Stimulated activated CD4-positive, alpha-beta T cell treated with anti-CD3 and anti-CD28 coated beads, Interleukin-12 subunit alpha, Interleukin-12 subunit beta, amount 100 ng/mL, for 24 hours (primary cell): ENCODE measurements at places on chromosomes 2 and 18.
A peak's percentile ranks its signal among the peaks of the same experiment; 100 is the strongest.

GRCh38 chr18:23684515-23685197 is 4.6 kb upstream of the LAMA3 start:
- no peak for DNase-seq

- no peak for DNase-seq
Measured at GRCh38 chr2:169143998-169144397, 74.6 kb downstream of the DHRS9 start.

GRCh38 chr2:105454801-105455485 is 56.1 kb upstream of the FHL2 start:
- DNase-seq, result no peak

GRCh38 chr2:197952540-197953202 is 148.3 kb downstream of the PLCL1 start:
- DNase-seq, result no peak

DNA sequence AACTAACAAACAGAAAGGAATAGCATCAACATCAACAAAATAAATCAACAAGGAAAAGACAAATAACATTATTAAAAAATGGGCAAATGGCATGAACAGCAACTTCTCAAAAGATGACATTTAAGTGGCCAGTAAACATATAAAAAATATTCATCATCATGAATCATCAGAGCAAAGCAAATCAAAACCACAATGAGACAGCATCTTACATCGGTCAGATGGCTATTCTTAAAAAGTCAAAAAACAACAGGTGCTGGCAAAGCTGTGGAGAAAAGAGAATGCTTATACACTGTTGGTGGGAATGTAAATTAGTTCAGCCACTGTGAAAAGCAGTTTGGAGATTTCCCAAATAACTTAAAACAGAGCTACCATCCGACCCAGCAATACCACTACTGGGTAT is 327.1 kb downstream of the CMPK2 start:
- DNase-seq, result no peak

DNA sequence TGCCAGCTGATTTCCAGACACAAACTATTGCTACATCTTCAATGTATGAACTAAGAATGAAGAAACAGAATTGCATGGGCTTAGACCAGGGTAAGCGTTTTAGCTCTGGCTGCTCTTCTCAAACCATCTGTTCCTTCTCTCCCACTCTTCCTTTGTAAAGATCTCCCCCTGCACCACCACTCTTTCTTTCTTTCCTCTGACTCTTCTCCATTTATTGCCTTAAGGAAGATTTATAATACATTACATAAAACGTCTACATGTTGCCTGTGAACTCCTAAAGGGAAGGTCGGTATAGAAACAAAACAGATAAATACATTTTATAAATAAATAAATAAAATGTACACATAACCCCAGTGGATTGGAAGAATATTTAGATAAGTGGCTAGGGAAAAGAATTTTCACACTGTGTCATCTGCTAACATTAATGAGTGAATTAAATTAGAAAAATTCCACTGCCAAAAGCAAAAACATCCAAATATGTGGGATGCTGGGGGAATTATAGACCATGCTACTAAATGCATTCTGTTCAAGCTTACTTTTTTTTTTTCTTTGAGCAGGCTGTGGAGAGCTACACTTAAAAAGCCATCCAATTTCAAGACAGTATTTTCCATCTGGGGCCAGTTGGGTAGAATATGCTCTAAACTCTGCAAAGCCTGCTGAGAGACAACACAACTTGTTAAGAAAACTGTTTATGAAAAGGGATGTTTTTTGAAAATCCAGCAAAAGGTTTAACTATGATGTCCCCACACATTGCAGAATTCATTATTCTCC is 41.5 kb downstream of the NCKAP5 start:
- no peak for DNase-seq

- DNase-seq, result no peak
Measured at GRCh38 chr2:121200419-121201315, 84.3 kb downstream of the TFCP2L1 start.

- no peak for DNase-seq
Measured at GRCh38 chr2:8456151-8457091, 225.4 kb upstream of the ID2 start.

DNA sequence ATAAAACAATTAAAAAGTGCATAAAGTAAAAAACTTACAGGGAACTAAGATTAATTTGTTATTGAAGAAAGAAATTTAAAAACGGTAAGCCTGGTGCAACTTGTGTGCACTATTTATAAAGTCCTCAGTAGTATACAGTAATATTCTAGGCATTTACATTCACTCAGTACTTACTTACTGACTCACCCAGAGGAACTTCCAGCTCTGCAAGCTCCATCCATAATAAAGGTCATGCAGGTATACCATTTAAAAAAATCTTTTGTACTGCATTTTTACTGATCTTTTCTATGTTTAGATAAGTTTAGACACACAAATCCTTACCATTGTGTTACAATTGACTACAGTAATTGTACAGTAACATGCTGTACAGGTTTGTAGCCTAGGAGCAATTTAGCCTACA is 51.5 kb upstream of the NXPH2 start:
- no peak for DNase-seq

- DNase-seq, result peak; percentile 82
Measured at GRCh38 chr2:11583840-11584524, 50.1 kb downstream of the GREB1 start.

GRCh38 chr2:15938803-15939555 is 1.4 kb upstream of the MYCN start:
- no peak for DNase-seq

GRCh38 chr18:78080761-78081160 is 831.1 kb downstream of the GALR1 start:
- DNase-seq, result no peak

GRCh38 chr2:235505181-235505741 is 11.4 kb downstream of the AGAP1 start:
- no peak for DNase-seq

DNA sequence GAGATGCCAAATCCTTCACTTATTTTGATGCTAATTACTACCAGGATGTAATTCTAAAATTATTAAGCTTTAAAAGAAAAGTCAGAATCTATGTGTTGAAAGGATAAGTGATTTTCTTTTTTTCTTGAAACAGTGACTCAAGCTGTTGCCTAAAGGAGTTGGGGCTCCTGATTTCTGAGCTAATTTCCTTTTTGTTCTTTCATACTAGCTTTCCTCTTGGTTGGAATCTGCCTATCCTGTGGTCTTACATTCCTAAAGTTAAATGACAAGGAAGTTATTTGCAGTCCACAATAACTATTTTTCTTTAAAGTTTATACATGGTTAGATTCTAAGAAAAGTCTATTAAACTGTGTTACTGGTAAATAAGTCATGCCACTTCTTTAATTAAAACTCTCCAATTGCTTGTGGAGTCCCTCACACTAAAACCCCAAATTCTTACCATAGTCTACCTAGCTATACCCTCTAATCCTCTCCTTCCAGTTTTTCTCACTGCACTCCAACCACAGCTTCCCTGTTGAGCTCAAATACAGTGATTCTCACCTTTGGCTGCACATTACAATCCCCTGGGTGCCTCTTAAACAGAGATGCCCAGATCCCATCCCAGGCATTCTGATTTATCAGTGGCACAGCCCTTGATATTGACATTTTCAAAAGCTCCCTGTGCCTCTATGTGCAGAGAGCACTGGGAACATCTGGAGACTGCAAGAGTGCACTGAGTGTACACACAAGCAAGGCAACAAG is 63.3 kb upstream of the EFEMP1 start:
- DNase-seq, result no peak

- DNase-seq, result no peak
Measured at GRCh38 chr2:112577756-112578155, 6.7 kb upstream of the CHCHD5 start.

- no peak for DNase-seq
Measured at GRCh38 chr2:9358846-9359245, 64.5 kb downstream of the ITGB1BP1 start.

GRCh38 chr2:127381762-127382161 is 6.0 kb downstream of the MAP3K2 start:
- no peak for DNase-seq

- no peak for DNase-seq
Measured at GRCh38 chr2:165401285-165401852, 68.1 kb upstream of the CSRNP3 start.

DNA sequence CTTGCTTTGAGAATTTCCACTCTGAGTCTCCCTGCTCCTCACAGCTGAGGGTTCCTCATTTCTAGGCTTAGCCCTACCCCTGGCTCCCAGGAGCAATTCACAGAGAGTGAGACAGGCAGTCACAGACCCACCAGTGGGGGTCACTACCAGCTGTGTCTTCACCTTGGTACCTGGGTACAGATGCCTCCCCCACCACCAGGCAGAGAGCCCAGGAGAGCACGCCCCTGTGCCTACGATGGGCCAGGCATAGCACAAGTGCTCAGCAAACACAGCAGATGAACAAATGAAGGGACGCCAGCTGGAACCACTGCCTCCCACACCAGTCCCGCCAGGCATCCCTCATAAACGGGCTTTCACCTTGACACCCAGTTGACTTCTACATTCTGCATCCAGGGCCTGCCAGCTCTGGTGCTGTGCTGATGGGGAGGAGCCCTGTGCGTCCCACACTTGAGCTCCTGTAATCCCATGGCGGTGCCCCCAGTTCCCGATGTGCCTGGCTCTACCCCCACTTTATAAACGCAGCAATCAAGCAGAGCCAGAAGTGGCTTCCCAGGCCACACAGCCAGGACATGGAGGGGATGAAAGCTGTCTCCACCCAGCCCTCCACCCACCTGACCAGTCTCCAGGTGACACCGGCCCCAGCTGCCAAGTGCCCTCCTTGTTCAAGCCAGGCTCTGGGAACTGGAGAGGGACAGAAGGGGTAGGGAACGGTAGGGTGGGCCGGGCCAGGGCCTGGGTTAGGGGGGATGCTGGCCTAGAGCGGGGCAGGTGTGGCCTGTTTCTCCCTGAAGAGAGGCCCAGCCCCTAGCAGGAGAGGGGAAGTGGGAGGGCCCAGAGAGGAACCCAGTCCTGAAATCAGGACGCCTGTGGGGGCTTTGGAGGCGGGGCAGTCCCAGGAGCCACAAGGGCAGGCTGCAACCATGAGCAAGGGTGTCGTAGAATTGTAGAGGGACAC is 42.5 kb downstream of the SCTR start:
- DNase-seq, result no peak

DNA sequence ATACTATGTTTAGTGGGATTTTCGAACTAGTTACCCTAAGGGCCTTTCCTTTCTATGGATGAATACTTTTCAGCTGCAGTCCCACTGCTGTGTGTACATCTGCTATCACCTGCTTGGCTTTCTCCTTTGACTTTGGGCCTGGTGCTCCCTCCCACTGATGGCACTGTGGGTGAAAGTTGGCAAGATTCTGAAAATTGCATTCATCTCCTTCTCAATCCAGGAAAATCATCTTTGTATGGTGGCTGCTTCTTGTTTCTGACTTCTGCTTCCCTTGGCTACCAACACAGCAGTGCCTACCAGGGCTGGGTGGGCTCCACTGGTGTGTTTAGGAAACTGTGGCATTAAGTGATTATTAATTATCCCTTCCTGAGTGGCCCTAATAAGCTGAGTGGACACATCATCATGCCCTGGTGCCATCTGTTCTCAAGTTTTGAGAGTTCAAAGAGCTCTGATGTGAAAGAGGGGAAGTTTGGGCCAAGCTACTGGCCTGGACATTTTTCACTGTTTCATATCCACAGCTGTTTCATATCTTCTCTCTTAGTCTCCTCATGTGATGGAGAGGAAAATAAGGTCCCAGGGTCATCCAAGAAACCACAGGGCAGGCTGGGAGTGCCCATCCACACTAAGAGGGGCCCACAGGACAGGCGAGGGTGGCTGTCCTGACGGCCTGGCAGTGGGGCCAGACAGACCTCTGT is 16.7 kb downstream of the HK2 start:
- no peak for DNase-seq

- DNase-seq, result no peak
Measured at GRCh38 chr2:43121580-43122314, 104.7 kb downstream of the ZFP36L2 start.

DNA sequence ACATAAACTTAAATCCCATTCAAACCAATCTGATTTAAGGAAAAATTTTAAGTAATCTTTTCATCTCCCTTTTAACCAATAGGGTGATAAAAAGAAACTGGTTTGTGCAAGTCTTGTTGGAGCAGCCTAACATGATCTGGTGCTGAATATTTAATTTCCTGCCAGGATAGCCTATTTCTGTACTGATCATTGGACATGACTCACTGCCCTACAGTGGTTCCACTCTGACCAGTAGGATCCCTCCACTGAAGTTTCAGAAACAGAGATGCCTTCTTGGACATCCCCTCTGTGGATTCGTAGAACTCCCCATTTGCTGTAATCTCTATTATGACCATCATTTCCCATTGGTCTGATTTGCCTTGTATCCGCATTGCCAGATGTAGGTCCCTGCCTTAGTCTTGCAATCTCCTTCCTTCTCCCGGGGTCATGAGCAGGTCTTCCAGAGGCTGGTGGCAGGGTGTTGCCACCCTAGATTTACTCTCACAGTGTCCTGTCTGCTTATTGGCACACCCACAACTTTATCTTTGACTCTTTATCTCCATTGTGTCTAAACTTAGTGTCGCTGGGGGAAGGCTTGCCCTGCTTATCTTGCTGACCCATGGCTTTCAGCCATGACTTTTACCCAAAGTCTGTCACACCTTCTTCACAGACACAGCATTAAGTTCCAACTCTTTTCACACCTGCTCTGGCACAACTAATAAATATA is 12.3 kb upstream of the SETBP1 start:
- DNase-seq, result no peak

- DNase-seq, result no peak
Measured at GRCh38 chr2:149690825-149691224, 103.2 kb upstream of the MMADHC start.

DNA sequence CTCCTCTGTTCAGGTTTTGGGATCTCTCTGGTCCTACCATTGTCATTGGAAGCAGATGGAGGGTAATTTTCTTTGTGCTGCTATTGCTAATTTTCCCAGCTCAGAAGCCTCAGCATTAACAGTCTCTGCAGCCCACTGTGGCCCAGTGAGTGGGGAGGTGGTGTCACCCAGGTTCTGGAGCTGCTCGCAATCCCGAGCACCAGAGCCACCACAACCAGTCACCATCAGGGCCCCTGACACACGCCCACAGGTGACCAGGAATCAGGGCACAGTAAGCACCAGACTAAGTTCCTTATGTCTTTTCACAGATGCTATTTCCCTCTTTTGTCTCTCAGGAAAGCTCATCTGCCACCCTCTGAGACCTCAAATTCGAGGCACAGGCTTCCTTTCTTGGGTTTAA is 87.9 kb downstream of the SEPTIN10 start:
- no peak for DNase-seq
